ENCODE measurements at places on chromosomes 2 and 18. TPM values are rescaled to one million over a fixed set of nuclear protein-coding genes. Genes with fewer than 3 reads are reported as not detected.
A peak's percentile ranks its signal among the peaks of the same experiment; 100 is the strongest.

GRCh38 chr2:171943869-171944268 lies 21.6 kb downstream of the HAT1 start:
- H3K27me3 ChIP-seq, result no peaks in the 10 kb centered on the region
- H3K4me1 ChIP-seq, result no peaks in the 10 kb centered on the region
- H3K36me3 ChIP-seq, result no peaks in the 10 kb centered on the region
- H3K4me3 ChIP-seq, result no peak overlapping the region

DNA sequence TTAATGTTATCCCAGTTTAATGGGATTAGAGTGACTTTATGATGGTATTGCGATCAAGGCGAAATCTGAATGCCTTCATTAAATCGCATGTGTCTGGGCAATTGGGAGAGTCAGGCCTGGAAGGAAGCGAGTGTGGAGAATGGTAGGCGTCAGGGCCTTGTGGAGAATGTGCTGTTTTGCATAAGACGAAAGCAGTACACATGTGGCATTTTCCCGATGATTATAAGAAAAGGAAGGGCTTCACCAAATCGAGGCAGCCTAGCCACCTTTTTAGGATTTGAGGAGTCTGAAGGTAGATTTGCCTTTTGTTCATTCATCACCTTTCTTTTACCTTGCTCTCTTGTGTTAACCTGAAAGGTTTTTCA lies 1.0 kb downstream of the ZNF532 start:
- no peak overlapping the region for H3K4me3 ChIP-seq
- H3K27ac ChIP-seq, result peak overlapping the region; percentile 28
- peaks cover 2% of the 10 kb centered on the region for H3K4me1 ChIP-seq
- H3K36me3 ChIP-seq, result no peaks in the 10 kb centered on the region
- no peaks in the 10 kb centered on the region for H3K27me3 ChIP-seq

ANKZF1 gene
- 55.9 TPM for total RNA-seq

DNA sequence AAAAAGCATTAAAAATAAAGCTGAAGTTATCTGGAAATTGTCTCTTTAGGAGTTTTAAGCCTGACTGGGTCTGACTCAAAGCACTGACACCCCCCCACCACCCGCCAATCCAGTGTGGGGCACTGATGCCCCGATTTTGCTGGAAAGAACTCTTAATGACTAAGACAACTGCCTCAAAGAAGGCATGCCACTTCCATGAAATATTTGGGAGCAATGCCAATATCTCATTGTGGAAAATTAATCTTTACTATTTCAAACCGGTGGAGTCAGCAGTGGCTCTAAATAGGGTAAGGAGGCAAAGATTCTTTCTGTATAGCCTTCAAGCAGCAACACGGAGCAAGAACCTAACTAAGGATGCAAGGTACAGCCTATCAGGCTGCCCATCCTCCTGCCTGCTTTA lies 4.5 kb downstream of the FKBP7 start:
- DNase-seq, result no peak
- no peaks in the 10 kb centered on the region for H3K36me3 ChIP-seq
- H3K27ac ChIP-seq, result no peak overlapping the region
- no peak overlapping the region for H3K4me3 ChIP-seq

DNA sequence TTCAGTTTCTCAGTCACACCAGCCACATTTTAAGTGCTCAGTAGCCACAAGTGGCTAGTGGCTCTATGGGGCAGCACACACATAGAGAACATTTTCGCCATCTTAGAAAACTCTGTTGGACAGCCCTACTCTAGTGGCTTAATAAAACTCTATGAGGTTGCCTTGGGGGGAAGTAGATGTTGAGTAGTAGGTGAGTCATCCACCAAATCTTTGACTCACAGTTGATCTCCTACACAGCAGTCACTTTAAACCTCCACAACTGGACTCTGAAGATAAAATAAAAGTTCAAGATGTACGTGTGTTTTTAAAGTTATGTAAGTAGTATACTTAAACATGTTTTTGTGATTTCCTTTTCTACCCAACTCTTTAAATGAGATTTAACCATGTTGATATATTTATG lies 379.0 kb downstream of the SETBP1 start:
- H3K27ac ChIP-seq, result no peak overlapping the region
- H3K27me3 ChIP-seq, result no peaks in the 10 kb centered on the region
- H3K4me1 ChIP-seq, result no peaks in the 10 kb centered on the region
- DNase-seq, result no peak

- no peak overlapping the region for H3K27ac ChIP-seq
- DNase-seq, result no peak
- H3K4me3 ChIP-seq, result no peak overlapping the region
These were observed 318.0 kb downstream of the FIGN start for GRCh38 chr2:163417596-163418337.

TNFRSF11A gene
- total RNA-seq, result 9.1 TPM

- H3K36me3 ChIP-seq, result no peaks in the 10 kb centered on the region
- H3K4me1 ChIP-seq, result peaks cover 5% of the 10 kb centered on the region
- no peak overlapping the region for H3K4me3 ChIP-seq
- no peaks in the 10 kb centered on the region for H3K27me3 ChIP-seq
- H3K27ac ChIP-seq, result no peak overlapping the region
These were observed 18.5 kb upstream of the IGFBP5 start for GRCh38 chr2:216713691-216714336.

GRCh38 chr2:149427387-149427786 lies 97.0 kb downstream of the LYPD6 start:
- no peaks in the 10 kb centered on the region for H3K36me3 ChIP-seq
- H3K4me1 ChIP-seq, result peaks cover 1% of the 10 kb centered on the region
- H3K27ac ChIP-seq, result no peak overlapping the region

IL36RN gene
- total RNA-seq, result not detected

- H3K4me3 ChIP-seq, result no peak overlapping the region
- H3K27ac ChIP-seq, result no peak overlapping the region
- no peak for DNase-seq
- H3K27me3 ChIP-seq, result no peaks in the 10 kb centered on the region
- H3K36me3 ChIP-seq, result no peaks in the 10 kb centered on the region
These were observed 240.9 kb downstream of the MYCN start for GRCh38 chr2:16181062-16181740.

DNA sequence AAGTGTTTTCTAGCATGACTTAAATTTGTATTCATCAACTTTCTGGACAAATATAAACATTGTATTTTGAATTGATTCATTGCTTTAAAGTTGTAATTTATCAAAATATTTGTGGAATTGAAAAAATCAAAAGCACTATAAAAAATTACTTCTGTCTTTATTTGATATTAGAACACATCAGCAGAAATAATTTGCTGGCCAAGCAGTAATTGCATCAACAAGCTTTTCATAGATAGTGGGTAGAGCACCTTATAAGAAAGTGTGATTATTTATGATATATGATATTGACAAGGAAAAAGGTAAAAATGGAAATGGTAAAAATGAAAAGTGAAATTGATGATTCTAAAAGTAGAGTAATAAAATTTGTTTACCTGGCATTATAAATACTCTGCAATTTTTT lies 861.1 kb downstream of the CPS1 start:
- no peak overlapping the region for H3K4me3 ChIP-seq
- H3K27ac ChIP-seq, result no peak overlapping the region
- H3K4me1 ChIP-seq, result no peaks in the 10 kb centered on the region
- DNase-seq, result no peak

GRCh38 chr18:34661464-34662087 lies 48.5 kb upstream of the DTNA start:
- DNase-seq, result no peak
- H3K4me1 ChIP-seq, result peaks cover 6% of the 10 kb centered on the region
- no peaks in the 10 kb centered on the region for H3K36me3 ChIP-seq
- H3K4me3 ChIP-seq, result no peak overlapping the region
- no peak overlapping the region for H3K27ac ChIP-seq

- H3K4me3 ChIP-seq, result no peak overlapping the region
- H3K4me1 ChIP-seq, result no peaks in the 10 kb centered on the region
- DNase-seq, result no peak
- no peak overlapping the region for H3K27ac ChIP-seq
- no peaks in the 10 kb centered on the region for H3K27me3 ChIP-seq
These were observed 234.0 kb downstream of the ZNF407 start for GRCh38 chr18:74831571-74832250.

ABCG8 gene
- not detected for total RNA-seq

- H3K4me1 ChIP-seq, result no peaks in the 10 kb centered on the region
- no peaks in the 10 kb centered on the region for H3K27me3 ChIP-seq
- no peak for DNase-seq
- H3K36me3 ChIP-seq, result no peaks in the 10 kb centered on the region
- no peak overlapping the region for H3K4me3 ChIP-seq
These were observed 307.3 kb downstream of the GBX2 start for GRCh38 chr2:235860871-235861270.

GRCh38 chr2:44354761-44355160 lies 6.5 kb downstream of the PREPL start:
- H3K27me3 ChIP-seq, result no peaks in the 10 kb centered on the region
- no peak overlapping the region for H3K4me3 ChIP-seq
- H3K27ac ChIP-seq, result no peak overlapping the region
- DNase-seq, result no peak
- H3K36me3 ChIP-seq, result no peaks in the 10 kb centered on the region

DNA sequence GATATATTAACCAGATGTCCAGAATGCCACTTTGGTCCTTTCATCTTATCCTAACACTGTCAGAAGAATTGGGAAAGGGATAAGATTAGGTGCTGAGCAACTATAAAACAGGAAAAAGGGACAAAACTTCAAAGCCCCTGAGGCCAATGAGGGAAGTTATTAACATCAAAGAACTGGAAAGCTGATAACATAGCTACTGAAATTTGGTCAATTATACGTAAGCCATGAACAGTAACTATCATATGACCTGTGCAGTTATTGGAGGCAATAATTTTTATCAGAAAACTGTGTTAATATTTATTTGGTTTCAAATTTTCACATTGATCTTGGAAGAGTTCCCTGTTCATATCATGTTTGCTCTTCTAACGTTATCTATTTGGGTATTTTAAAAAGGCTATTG lies 2.6 kb upstream of the REG3A start:
- DNase-seq, result no peak
- no peaks in the 10 kb centered on the region for H3K27me3 ChIP-seq
- H3K36me3 ChIP-seq, result no peaks in the 10 kb centered on the region
- H3K4me3 ChIP-seq, result no peak overlapping the region
- no peaks in the 10 kb centered on the region for H3K4me1 ChIP-seq
- H3K27ac ChIP-seq, result no peak overlapping the region

UBXN4 gene
- total RNA-seq, result 96.8 TPM

GRCh38 chr2:199228887-199229819 lies 228.6 kb downstream of the SATB2 start:
- H3K4me3 ChIP-seq, result no peak overlapping the region
- no peaks in the 10 kb centered on the region for H3K27me3 ChIP-seq
- no peaks in the 10 kb centered on the region for H3K36me3 ChIP-seq
- DNase-seq, result no peak
- H3K4me1 ChIP-seq, result no peaks in the 10 kb centered on the region
- H3K27ac ChIP-seq, result no peak overlapping the region

- no peak overlapping the region for H3K4me3 ChIP-seq
- DNase-seq, result no peak
These were observed 44.5 kb upstream of the SERTAD2 start for GRCh38 chr2:64698177-64698643.

DNA sequence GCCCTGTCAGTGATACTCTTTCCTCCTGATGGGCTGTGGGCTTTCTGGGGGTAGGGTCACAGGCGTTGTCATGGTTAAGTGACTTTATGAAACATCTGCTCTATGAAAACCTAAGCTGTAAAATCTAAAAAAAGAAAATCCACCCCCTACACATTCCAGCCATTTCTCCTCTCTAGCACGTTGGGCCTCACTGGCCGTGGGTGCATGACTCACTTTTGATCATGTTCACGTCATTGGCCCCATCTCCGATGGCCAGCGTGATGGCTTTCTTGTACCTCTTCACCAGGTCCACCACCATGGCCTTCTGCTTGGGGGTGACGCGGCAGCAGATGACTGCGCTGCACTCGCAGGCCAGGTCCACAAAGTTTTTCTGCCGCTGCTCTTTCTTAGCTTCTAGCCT lies 39.3 kb upstream of the NARS1 start:
- no peak overlapping the region for H3K4me3 ChIP-seq
- no peak overlapping the region for H3K27ac ChIP-seq
- DNase-seq, result peak; percentile 76
- no peaks in the 10 kb centered on the region for H3K4me1 ChIP-seq

DNA sequence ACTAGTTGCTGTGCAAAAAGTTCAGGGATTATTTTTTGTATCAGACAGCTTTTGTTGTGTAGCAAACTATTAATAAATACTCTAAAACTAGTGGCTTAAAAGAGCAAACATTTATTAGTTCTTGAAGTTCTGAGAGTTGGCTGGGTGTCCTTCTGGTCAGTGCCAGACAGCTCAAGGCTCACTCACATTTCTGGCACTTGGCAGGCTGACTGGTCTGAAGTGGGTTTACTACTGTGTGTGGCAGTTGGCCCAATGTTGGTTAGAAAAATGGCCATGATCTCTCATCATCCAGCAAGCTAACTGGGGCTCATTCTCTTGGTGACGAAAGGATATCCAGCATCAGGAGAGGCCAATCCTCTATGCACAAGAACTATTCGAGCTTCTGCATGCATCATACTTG lies 71.4 kb upstream of the ZNF385B start:
- no peak overlapping the region for H3K27ac ChIP-seq
- no peaks in the 10 kb centered on the region for H3K27me3 ChIP-seq
- no peak for DNase-seq
- no peaks in the 10 kb centered on the region for H3K4me1 ChIP-seq

CENPA gene
- total RNA-seq, result 0.23 TPM

DNA sequence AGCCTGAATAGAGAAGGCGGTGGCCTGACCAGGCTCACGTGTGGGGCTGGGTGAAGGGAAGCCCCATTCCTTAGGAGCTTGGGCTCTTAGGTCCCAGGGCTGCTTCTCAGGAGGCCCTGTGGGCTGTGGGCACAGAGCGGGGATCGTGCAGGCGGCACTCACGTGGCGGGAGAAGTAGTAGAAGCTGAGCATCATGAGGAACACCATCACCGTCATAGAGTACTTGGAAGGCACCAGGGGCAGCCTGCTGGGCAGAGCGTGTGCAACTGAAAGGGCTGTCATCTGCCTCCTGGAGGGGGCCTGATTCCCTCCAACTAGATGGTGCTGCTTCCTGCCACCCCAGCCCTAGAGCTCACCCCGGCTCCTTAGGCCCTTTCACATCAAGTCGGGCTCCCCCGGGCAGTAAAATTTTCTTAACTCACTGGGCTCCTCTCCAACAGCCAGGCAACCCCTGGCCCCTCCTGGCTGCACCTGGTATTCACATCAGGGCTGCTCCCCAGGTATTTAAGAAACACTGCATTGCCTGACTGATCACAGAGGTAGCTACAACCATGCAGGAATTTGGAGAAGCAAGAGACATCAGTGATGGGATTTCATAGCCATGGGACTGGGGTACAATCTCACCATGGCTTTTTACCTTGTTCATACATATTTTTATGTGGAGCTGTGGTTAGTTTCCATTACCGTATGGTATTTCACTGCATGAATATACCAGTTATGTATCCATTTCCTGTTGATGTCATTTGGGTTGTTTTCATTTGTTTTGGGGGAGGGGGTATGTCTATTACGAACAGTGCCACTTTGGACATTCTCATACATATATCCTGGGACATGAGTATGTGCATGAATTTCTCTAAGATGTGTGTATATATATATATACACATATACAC lies 32.9 kb downstream of the CENPO start:
- no peak overlapping the region for H3K4me3 ChIP-seq
- no peak overlapping the region for H3K27ac ChIP-seq
- no peaks in the 10 kb centered on the region for H3K4me1 ChIP-seq
- no peak for DNase-seq
- peaks cover 2% of the 10 kb centered on the region for H3K36me3 ChIP-seq
